Choroid plexus epithelial cell (primary cell): ENCODE measurements at places on chromosomes 12 and 14.

- no peak for DNase-seq
These were observed 75.8 kb downstream of the SINHCAF start for GRCh38 chr12:31250179-31250578.

GRCh38 chr12:128455851-128456250 lies 188.9 kb downstream of the TMEM132C start:
- no peak for DNase-seq

DNA sequence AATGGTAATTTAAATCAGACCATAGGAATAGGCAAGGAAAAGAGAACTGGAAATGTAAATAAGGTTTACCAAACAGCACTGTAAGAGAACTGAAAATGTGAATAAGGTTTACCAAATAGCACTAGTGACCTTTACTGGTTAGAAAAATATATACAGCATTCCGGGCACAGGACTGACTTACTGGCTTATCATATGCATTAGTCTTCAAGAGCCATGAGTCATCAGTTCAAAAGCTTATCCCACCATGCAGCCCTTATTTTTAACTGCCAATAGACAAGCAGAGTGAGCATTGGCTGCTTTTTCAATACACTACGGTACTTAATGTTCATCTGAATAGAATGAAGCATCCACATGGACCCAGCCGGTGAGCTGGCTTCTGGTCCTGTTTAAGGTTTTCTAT lies 13.0 kb upstream of the NELL2 start:
- DNase-seq = no peak

DNA sequence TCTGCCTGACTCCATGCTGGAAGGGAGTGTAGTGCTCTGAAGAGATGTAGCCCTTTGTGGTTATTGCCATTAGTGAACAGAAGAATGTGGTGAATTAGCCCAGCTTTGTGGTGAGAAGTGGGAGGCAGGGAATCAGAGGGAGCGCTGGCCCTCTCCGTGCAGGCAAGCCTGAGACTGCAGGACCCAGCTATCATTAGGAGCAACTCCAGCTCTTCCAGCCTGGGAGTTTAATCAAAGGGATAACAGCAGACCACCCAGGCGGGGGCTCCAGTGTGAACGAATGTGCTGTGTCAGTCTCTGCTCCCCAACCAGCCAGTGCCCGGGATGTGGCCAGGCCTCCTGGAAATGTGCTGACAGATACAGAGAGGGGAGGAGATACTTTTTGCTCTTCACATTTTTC lies 142.7 kb downstream of the TTLL5 start:
- DNase-seq = no peak

- DNase-seq = peak; percentile 87
These were observed 11.7 kb upstream of the FBXL14 start for GRCh38 chr12:1606021-1606622.

GRCh38 chr12:109763201-109763841 lies 49.7 kb downstream of the FAM222A start:
- DNase-seq = peak; percentile 37

- DNase-seq = no peak
These were observed 9.9 kb upstream of the NID2 start for GRCh38 chr14:52078721-52079120.

DNA sequence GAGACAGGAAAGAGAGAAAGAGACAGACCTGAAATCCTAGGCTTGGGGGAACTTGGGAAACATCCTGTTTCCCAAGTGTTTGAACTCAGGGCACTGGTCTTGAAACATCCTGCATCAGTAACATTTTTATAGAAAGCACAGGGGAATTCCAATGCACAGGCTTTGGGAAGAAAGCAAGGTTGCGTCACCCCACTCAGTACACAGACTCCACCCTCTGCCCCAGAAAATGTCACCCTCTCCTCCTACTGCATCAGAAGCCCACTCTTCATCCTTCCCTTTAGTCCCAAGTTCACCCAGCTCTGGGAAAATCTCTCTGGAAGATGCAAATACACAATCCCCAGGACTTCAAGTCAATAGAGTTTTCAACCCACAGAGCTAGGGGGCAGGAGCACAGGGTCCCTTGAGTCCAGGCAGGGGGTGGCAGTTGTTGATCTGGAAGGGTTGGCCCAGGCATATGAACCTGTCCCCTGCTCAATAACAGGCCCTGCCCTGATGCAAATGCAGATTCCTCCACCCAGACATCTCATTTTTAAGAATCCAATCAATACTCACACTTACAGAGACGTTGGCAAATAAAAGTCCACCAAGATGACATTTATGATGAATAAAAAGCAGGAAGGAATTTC lies 1.7 kb downstream of the RDH16 start:
- peak; percentile 41 for DNase-seq

DNA sequence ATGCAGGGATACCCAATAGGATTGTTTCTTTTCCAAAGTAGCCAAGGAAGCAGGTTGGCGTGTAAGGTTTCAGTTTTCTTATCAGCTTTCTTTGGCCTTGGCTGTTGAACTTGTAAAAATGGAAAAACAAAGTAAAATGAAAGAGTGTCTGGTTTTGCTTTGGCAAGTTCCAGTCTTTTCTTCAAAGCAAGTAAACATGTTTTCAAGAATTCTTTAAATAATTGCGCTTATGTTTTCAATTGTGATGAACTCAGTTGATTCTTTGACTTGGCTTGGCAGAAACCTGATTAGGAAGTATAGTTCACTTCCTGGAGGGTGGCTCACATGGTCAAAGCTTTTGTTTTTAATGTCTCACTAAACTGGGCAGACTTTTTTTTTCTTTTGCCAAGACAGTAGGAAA lies 112.2 kb upstream of the USP44 start:
- peak; percentile 31 for DNase-seq

DNA sequence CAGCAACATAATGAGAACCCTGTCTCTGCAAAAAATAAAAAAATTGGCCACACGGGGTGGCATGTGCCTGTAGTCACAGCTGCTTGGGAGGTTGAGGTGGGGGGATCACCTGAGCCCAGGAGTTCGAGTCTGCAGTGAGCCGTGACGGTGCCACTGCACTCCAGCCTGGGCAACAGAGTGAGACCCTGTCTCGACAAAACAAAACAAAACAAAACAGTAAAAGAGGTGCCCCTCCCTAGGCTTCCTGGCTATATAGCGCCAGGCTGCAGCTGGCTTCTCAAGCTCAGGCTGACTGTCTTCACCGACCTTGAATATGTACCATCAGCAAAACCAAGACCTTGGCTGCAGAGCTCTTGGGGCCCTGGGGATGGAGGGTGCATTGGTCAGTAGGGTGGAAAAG lies 29.4 kb downstream of the TSPAN9 start:
- DNase-seq = no peak

DNA sequence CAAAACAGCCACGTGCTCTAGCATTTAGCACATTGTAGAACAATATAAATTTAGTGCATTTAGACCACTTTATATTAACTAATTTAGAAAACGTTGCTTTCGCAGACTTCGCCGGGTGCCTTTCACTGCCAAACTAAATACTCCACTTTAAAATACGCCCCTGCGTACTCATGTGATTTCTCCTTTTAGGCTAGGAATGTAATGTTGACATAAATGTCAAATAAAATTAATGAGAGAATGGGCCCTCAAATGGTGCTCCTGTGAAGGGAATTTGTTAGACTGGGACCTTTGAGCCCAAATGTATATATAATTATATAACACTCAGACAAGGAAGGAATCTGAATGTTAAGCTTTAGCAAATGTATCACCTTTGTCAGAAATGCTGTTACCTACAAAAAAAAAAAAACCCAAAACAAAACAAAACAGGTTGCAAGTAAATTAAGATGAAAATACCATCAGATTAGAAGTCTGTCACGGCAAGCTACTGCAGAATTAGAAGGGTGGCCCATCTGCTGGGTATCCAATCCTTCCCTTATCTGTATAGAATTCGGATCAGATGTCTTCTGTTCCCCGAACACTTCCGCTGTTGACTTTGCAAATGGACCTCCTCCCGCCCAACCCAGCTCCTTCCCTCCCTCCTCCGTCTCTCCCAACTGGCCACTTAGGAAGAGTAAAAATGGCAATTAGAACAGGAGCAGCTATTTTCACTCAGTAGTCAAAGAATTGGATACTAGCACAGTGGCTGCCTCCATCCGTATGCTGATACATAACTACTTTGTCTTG lies 159.3 kb upstream of the FOXN3 start:
- peak; percentile 50 for DNase-seq

- DNase-seq = peak; percentile 69
These were observed 7.7 kb upstream of the PPTC7 start for GRCh38 chr12:110590806-110591326.

GRCh38 chr14:22549324-22549962 lies 39.6 kb downstream of the DAD1 start:
- no peak for DNase-seq

GRCh38 chr12:109624467-109624866 lies 50.9 kb downstream of the MVK start:
- DNase-seq = no peak

GRCh38 chr12:66047411-66048021 lies 83.0 kb downstream of the LLPH start:
- DNase-seq = peak; percentile 73

GRCh38 chr14:80101835-80102234 lies 109.5 kb downstream of the DIO2 start:
- no peak for DNase-seq

DNA sequence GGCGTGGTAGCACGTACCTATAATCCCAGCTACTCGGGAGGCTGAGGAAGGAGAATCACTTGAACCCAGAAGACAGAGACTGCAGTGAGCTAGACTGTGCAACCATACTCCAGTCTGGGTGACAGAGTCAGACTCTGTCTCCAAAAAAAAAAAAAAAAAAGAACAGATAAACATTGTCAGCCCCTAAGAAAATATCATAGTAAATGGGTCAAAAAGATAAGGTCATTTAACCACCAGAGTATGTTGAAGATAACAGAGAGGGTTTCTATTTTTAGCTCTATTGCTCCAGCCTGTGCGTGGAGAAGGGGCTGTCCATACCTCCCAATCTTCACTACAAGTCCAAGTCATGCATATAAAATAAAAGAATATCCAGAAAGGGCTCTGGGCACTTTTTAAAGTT lies 15.4 kb downstream of the LGMN start:
- no peak for DNase-seq

- no peak for DNase-seq
These were observed 20.8 kb upstream of the AMN start for GRCh38 chr14:102901633-102902032.

DNA sequence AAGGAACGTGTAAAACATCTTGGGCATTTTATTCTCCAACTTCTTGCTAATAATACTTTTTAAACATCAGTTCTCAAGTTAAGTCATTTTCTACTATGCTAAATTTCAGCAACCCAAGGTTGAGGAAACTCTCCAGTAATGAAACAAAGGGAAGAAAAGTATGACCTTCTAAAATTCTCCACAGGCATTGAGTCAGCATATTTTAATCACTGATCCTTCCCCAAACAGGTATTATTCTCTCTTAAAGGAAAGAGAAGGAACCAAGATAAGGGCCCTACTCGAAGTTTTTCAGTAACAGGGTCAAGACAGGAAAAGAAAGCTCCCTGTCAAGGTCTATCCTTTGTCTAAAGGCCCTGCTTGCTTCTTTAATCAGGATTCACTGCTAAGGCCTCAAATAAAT lies 3.0 kb downstream of the KICS2 start:
- DNase-seq = no peak

DNA sequence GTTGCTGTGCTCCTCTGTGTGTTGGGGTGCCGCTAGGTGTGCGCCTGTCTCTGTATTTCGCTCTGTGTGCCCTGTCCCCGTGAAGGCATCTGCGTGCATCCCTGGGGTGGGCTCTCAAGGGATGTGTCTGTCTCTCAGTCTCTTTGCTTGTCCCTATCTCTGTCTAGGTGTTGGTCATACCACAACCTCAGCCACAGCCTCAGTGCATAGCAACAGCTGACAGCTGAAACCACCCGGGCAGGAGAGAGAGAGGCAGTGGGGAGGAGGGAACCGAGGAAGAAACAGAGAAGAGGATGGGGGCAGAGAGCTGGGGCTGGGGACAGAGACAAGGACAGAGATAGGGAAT lies 953 bp upstream of the NXPH4 start:
- peak; percentile 37 for DNase-seq

- DNase-seq = no peak
These were observed 31.8 kb downstream of the PAH start for GRCh38 chr12:102885043-102885932.

GRCh38 chr12:102990419-102990818 lies 32.9 kb downstream of the ASCL1 start:
- DNase-seq = no peak

DNA sequence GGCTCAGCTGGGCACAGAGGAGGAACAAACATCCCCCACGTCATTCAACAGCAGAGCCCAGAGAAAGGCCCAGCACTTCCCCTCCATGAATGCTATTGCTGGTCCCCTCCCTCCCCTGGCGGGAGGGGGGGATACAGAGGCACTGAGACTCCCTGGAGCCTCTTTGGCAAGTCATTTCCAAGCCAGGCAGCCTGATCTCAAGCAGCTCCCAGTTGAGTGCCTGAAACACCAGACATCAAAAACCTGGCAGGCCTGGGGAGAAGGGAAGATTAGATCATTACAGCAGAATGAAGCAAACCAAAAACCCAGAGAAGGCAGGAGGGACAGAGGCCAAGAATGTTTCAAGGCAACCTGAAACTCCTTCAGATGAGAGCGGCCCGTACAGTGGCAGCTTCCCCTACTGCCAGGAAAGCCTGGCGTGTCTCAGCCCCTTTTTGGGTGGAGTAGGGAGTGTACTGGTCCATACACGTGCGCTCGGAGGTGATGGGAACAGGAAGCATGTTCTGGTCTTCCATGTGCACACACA lies 92.1 kb downstream of the LRRC74A start:
- peak; percentile 84 for DNase-seq

- no peak for DNase-seq
These were observed 10.6 kb upstream of the TNFAIP2 start for GRCh38 chr14:103112400-103113243.

- DNase-seq = no peak
These were observed 30.8 kb upstream of the SOCS2 start for GRCh38 chr12:93541578-93542225.

GRCh38 chr14:77620222-77620870 lies 3.9 kb upstream of the SPTLC2 start:
- no peak for DNase-seq

GRCh38 chr14:24369463-24369862 lies 1.5 kb downstream of the NFATC4 start:
- DNase-seq = no peak

DNA sequence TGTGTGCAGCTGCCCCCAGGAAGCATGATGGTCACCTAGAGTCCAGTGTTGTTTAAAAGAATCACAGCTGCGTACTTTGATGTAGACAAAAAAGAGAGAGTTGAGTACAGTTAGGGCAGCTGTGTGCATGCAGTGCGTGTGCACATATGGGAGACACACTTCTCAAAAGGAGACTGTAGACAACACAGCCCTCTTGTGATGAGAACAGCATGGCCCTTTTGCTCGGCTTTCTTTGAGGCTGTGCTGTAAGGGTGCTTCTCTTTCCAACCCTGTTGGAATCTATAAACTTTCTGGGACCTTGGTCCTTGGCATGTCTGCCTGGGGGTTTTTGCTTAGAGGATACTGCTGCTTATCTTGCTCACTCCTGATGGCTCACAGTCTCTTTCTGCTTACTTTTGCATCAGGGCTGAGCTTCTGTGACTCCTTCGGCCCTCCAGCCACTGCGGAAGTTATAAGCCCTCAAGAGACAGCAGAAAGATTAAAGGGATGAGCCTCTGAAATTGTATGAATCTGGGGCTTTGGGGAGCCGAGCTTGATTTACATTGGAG lies 102.9 kb downstream of the DYRK2 start:
- DNase-seq = peak; percentile 50
